ACHN (cell line): ENCODE measurements at places on chromosomes 16 and 17.

- DNase-seq = no peak
Observed at GRCh38 chr17:83103200-83103942, 24.0 kb downstream of the METRNL start.

DNA sequence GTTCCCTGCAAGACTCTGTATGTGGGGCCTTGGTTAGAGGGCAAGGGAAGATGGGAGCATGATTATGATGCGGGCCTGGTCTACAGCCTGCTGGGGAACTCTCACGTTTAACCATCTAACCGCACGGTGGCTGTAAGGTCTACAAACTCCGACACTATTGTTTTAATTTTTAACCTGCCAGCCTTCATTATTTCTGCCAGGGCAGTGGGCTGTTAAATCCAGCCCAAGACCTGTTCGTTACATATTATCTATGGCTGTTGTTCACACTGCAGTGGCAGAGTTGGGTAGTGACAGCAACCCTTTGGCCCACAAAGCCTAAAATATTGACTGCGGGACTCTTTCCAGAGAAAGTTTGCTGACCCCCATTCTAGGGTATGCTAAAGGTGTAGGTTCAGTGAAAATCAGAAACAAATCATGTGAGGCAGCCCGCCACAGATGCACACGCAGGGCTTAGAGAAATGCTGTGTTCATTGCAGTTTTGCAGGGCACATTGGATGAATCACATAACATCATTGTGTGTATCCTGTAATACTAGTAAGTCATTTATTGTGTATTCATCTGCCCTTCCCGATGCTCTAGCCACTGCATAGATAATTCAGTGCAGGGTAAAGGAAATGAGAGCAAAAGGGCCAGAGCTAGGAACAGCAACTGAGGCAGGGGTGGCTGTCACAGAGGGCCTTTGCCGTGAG, 14.3 kb downstream of the SNX29 start:
- peak; percentile 97 for DNase-seq

DNA sequence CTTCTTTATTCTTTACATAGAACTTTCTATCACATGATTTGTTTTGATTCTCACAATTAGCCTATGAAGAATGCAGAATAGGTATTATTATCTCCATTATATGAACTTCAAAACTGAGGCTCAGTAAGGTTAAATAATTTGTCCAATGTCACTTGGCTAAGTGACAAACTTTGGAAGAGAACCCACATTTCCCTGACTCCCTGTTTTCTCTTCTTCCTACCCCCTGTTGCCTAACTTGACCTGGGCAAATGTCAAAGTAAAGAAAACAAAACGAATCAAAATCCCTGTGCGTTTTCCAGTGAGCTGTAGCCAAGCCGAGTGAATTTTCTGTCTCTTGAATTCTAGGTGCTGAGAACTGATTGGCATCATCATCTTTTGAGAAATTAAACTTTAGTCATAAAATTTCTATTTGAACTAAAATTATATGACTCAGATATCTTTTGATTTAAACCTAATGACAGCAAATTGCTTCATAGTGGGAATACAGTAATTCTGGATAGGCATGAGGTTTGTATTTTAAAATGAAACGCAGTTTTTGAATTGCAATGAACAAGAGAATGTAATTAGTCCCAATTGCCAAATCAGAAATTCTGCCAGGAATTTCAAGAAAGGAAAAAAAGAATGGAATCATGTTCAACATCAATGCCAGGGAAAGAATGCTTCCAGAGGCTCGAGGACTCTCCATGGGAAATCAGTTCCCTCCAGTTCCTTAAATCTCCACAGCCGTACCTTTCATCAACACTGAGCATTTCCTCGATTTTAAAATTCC, 4.6 kb upstream of the NACA2 start:
- DNase-seq = no peak

- no peak for DNase-seq
Observed at GRCh38 chr17:55649957-55650597, 72.6 kb downstream of the TMEM100 start.

DNA sequence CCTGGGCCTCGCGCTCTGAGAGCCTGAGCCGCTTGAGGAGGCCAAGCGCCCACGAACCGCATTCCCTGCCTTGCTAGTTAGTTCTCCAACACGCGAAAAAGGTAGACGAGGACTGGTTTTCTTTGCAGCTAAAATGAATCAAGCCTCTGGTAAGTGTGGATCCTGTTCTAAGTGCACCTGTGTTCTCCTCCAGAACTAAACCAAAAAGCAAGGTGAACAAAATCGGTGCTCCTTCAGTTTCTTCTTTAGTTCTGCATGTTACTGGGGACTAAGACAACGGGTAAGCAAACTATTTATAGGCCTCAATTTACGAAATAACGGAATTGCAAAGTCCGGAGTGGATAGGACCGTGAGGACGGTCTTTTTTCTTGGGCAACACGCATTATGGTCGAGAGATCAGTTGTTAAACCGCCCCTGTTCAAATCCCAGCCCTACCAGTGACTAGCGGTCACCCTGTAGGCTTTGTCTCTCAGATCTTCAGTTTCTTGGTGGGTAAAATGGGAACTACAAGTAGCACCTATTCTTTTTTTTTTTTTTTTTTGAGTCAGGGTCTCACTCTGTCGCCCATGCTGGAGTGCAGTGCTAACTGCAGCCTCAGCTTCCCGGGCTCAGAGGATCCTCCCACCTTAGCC, 993 bp upstream of the ANKRD11 start:
- DNase-seq = peak; percentile 53

DNA sequence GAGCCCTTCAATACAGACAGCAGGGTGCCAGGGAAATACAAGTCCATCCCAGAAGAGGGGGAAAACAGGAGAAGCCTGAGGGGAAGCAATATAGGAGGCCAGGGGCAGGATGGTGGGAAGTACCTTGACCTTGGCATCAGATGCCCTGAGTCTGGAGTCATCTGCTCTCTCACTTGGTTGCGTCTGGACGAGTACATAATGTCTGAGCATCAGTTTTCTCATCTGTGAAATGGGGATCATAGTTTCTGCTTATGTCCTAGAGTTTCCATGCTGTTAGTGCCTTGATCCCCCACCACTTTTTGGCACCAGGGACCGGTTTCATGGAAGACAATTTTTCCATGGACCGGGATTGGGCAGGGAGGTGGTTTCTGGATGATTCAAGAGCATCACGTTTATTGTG, 2.3 kb downstream of the STAT5A start:
- DNase-seq = no peak
